ENCODE measurements at places on chromosomes 1 and 21. TPM values are rescaled to one million over a fixed set of nuclear protein-coding genes. Genes with fewer than 3 reads are reported as not detected.

Gene LYPLA2
- 33.0 TPM for total RNA-seq

Gene KCNJ9
- total RNA-seq, result under 0.01 TPM

Gene PCNX2
- 24.5 TPM for total RNA-seq

Gene OR6F1
- total RNA-seq, result not detected

Gene LHX8
- total RNA-seq, result not detected

Gene ACTL8
- total RNA-seq, result 0.07 TPM

Gene TEX35
- total RNA-seq, result not detected

Gene PGLYRP3
- not detected for total RNA-seq

Gene COL16A1
- 90.8 TPM for total RNA-seq

Gene ZNF593OS
- total RNA-seq, result not detected

Gene LCE1E
- total RNA-seq, result not detected

Gene PRELP
- 10.8 TPM for total RNA-seq

Gene IL19
- total RNA-seq, result not detected

Gene OPRD1
- under 0.01 TPM for total RNA-seq

Gene OR2M2
- total RNA-seq, result not detected

Gene TMEM82
- total RNA-seq, result not detected

Gene CLCNKB
- total RNA-seq, result 0.07 TPM

Gene TESK2
- total RNA-seq, result 1.3 TPM

Gene SDC3
- 37.6 TPM for total RNA-seq

Gene PAPPA2
- total RNA-seq, result 18.9 TPM
